ENCODE measurements at places on chromosomes 4 and X. TPM values are rescaled to one million over a fixed set of nuclear protein-coding genes. Genes with fewer than 3 reads are reported as not detected.

SLC10A4 gene
- total RNA-seq, result 0.39 TPM

NPY1R gene
- 13.1 TPM for total RNA-seq

GRCh38 chr4:3115637-3116270 is 41.3 kb downstream of the HTT start:
- no peaks in the 10 kb centered on the region for H3K4me1 ChIP-seq
- H3K27me3 ChIP-seq, result no peaks in the 10 kb centered on the region
- H3K27ac ChIP-seq, result peak overlapping the region; percentile 50
- DNase-seq, result no peak

- peaks cover 10% of the 10 kb centered on the region for H3K27me3 ChIP-seq
- no peak overlapping the region for H3K27ac ChIP-seq
- H3K4me3 ChIP-seq, result no peak overlapping the region
Measured at GRCh38 chrX:39616731-39617130, 481.0 kb downstream of the BCOR start.

GRCh38 chrX:148043271-148043855 is 62.2 kb downstream of the FMR1NB start:
- H3K4me3 ChIP-seq, result no peak overlapping the region
- H3K27me3 ChIP-seq, result no peaks in the 10 kb centered on the region
- peak; percentile 10 for DNase-seq
- no peak overlapping the region for H3K27ac ChIP-seq

- H3K4me1 ChIP-seq, result no peaks in the 10 kb centered on the region
- DNase-seq, result no peak
- no peak overlapping the region for H3K4me3 ChIP-seq
Measured at GRCh38 chrX:134925551-134925950, 65.2 kb upstream of the SMIM10 start.

DNA sequence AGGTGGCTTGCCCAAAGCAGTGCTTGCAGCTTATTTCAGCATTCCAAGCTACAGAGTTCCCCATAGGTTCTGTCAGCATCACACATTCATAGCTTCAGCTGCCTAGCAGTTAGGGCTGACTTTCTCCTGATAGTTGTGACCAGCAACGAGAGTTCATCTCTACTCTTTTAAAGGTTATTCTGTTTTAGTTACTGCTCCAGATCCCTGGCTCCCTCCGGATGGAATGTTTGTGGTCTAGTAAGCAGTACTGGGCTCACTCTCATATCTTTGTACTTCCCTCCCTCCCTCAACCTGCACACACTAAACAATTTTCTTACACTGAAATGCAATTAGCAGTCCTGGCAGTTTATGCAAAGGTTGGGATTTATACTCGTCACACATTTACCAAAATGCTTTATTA is 43.9 kb downstream of the PTTG2 start:
- no peak for DNase-seq
- peaks cover 23% of the 10 kb centered on the region for H3K4me1 ChIP-seq
- H3K4me3 ChIP-seq, result no peak overlapping the region
- no peaks in the 10 kb centered on the region for H3K36me3 ChIP-seq

DNA sequence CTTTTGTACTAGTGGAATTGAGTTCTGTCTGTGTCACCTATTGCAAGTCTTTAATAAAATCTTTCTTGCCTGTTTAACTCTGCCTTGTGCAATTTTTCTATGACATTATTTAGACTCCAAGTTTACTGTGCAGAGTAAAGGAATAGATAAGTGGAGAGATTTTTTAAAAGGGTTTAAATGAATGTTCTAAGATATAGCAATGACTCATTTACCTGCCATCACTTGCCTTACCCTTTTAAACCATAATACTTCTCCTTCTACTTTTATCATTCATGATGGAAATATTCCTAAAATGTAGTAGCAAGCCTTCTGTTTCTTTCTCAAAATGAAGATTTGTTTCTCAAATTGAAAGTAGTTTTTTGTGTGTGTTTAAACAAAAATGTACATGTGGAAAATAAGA is 782.8 kb upstream of the MAGEB2 start:
- no peak for DNase-seq
- no peaks in the 10 kb centered on the region for H3K4me1 ChIP-seq
- H3K27ac ChIP-seq, result no peak overlapping the region
- H3K27me3 ChIP-seq, result no peaks in the 10 kb centered on the region
- H3K4me3 ChIP-seq, result no peak overlapping the region

- no peaks in the 10 kb centered on the region for H3K36me3 ChIP-seq
- peaks cover 37% of the 10 kb centered on the region for H3K27me3 ChIP-seq
- no peak overlapping the region for H3K4me3 ChIP-seq
- H3K27ac ChIP-seq, result no peak overlapping the region
Measured at GRCh38 chr4:183008492-183008891, 90.6 kb upstream of the WWC2 start.

DNA sequence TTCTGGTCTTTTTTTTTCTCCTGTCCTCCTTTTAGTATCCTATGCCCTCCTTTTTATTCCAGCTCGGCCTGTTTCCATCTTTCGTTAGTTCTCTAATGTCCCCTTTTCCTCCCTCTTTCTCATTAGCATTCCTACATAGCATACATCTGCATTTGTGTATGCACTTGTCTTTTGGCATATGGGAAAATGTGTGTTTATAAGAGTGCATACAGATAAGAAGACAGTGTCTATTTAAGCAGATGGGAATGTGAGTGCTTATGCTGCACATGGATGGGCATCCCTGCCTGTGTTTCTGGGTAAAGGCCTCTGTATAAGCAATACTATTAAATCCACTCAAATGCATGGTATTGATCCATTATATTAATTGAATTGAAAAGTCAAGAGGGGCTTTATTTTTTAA is 7.5 kb upstream of the GABRA2 start:
- H3K27me3 ChIP-seq, result peaks cover 10% of the 10 kb centered on the region
- no peaks in the 10 kb centered on the region for H3K36me3 ChIP-seq
- H3K27ac ChIP-seq, result no peak overlapping the region
- no peak for DNase-seq
- no peaks in the 10 kb centered on the region for H3K4me1 ChIP-seq

- H3K4me3 ChIP-seq, result no peak overlapping the region
- H3K27me3 ChIP-seq, result no peaks in the 10 kb centered on the region
- H3K4me1 ChIP-seq, result peaks cover 5% of the 10 kb centered on the region
- H3K36me3 ChIP-seq, result peaks cover 19% of the 10 kb centered on the region
Measured at GRCh38 chr4:2667428-2667827, 88.7 kb downstream of the TNIP2 start.

DNA sequence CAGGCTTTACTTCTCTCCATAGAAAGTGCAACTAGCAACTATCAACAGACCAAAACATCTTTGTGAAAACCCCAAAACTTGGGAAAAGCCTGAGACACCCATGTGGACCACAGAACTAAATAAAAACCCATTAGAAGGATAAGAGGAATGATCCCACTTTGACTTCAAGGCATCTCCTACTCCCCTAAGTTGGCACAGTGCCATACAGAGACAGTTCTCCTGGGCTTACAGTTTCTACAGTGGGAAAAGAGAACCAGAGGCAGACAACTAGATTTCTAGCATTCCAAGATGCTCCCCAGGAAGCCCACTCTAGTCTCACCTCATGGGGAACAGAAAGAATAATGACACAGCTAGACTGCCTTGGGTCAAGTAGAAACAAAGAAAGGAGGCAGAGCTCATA is 20.4 kb downstream of the TMLHE start:
- DNase-seq, result no peak
- H3K4me1 ChIP-seq, result no peaks in the 10 kb centered on the region
- no peak overlapping the region for H3K27ac ChIP-seq
- H3K36me3 ChIP-seq, result no peaks in the 10 kb centered on the region

DNA sequence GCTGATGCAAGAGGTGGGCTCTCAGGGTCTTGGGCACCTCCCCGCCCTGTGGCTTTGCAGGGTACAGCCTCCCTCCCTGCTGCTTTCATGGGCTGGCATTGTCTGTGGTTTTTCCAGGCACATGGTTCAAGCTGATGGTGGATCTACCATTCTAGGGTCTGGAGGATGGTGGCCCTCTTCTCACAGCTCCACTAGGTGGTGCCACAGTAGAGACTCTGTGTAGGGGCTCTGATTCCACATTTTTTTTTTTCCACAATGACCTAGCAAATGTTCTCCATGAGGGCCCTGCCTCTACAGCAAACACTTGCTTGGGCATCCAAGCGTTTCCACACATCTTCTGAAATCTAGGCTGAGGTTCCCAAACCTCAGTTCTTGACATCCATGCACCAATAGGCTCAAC is 657.9 kb upstream of the CT83 start:
- no peak for DNase-seq
- no peaks in the 10 kb centered on the region for H3K4me1 ChIP-seq
- no peak overlapping the region for H3K27ac ChIP-seq
- no peak overlapping the region for H3K4me3 ChIP-seq
- H3K36me3 ChIP-seq, result no peaks in the 10 kb centered on the region

GRCh38 chr4:113147498-113148111 is 98.2 kb downstream of the ANK2 start:
- no peak overlapping the region for H3K27ac ChIP-seq
- DNase-seq, result no peak
- peaks cover 29% of the 10 kb centered on the region for H3K4me1 ChIP-seq

- no peaks in the 10 kb centered on the region for H3K27me3 ChIP-seq
- peaks cover 3% of the 10 kb centered on the region for H3K4me1 ChIP-seq
- no peak overlapping the region for H3K4me3 ChIP-seq
- H3K36me3 ChIP-seq, result no peaks in the 10 kb centered on the region
- no peak overlapping the region for H3K27ac ChIP-seq
Measured at GRCh38 chrX:134600714-134601113, 57.6 kb downstream of the PLAC1 start.

DNA sequence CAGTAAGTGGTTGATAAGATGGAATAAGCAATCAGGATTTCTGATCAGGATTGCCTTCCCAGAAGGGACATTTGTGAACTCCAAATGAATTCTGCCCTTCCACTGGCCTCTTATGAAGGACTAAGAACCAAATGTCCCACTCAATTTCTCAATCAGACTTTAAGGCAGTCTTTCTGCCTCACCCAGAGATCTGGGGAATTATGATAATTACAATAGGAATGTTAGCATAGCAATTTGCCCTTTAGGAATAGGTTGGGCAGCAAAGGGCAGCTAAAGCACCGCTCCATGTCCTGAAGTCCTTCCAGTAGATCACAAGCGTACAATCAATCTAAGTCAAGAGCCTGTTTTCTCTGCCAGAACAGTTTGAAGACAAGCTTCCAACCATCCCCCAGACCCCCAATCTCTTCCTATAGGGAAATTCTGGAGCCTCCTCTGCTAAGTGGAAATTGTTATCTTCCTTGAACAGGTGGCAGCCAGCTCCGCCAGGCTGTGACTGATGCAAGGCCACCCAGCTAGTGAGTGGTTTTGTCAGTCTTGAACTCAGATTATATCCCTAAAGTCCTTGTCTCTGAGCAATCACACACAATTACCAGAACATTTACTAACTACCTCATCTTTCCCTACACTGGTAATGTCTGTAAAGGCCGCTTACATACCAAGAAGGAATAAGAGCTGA is 18.6 kb downstream of the NKX3-2 start:
- H3K27me3 ChIP-seq, result peaks cover 100% of the 10 kb centered on the region
- H3K36me3 ChIP-seq, result no peaks in the 10 kb centered on the region
- H3K4me1 ChIP-seq, result no peaks in the 10 kb centered on the region
- H3K4me3 ChIP-seq, result no peak overlapping the region
- H3K27ac ChIP-seq, result no peak overlapping the region

DNA sequence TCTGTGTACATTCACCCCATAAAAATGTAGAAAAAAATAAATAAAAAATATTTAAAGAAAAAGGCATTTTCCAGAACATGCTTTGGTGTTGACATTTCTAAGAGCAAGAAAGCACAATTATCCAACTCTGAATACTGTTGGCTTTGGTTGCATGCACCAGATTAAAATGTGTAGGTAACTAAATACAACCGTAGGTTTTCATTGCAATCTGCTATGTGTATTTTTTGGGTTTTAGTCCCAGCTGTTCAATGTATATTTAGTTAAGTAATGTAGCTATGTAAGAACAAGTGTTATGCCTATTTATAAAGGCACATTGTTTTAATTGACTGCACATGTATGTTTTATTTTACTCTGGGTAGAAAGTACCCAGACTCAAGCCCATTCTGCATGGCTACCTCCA is 108.1 kb upstream of the PAQR3 start:
- H3K27me3 ChIP-seq, result no peaks in the 10 kb centered on the region
- peaks cover 6% of the 10 kb centered on the region for H3K4me1 ChIP-seq
- DNase-seq, result no peak
- H3K36me3 ChIP-seq, result no peaks in the 10 kb centered on the region
- H3K4me3 ChIP-seq, result no peak overlapping the region

GRCh38 chrX:18702362-18703195 is 4.9 kb upstream of the PPEF1 start:
- no peaks in the 10 kb centered on the region for H3K27me3 ChIP-seq
- H3K4me1 ChIP-seq, result no peaks in the 10 kb centered on the region
- peak; percentile 75 for DNase-seq
- no peaks in the 10 kb centered on the region for H3K36me3 ChIP-seq
- no peak overlapping the region for H3K27ac ChIP-seq
- no peak overlapping the region for H3K4me3 ChIP-seq

GRCh38 chrX:126900937-126901336 is 81.4 kb downstream of the PRR32 start:
- H3K4me3 ChIP-seq, result no peak overlapping the region
- H3K36me3 ChIP-seq, result no peaks in the 10 kb centered on the region
- no peaks in the 10 kb centered on the region for H3K27me3 ChIP-seq
- DNase-seq, result no peak
